Stimulated activated CD8-positive, alpha-beta memory T cell treated with anti-CD3 and anti-CD28 coated beads, Interleukin-2, amount 100 ng/mL, for 1 hour (primary cell): ENCODE measurements at places on chromosomes 5 and 9.

DNA sequence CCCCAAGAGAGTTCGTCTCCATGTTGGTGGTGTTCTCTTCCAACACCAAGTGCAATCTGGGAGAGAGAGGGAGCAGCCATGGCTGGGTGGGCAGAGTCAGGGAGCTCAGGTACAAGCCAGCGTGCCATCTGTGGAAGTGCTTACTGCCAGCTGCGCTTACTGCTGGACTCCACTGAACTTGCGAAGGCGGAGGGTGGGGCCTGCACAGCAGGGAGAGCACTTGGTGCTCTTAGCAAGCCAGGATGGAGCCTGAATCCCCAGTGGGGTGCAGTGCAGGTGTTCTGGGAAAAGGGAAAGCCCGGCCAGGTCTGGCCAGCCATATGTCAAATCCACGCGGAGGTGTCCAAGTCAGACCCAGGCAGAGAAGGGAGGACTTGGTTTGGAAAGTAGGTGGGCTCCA, 142.0 kb downstream of the FANCC start:
- no peak for DNase-seq

GRCh38 chr9:79637177-79637925, 65.6 kb downstream of the TLE4 start:
- no peak for DNase-seq

DNA sequence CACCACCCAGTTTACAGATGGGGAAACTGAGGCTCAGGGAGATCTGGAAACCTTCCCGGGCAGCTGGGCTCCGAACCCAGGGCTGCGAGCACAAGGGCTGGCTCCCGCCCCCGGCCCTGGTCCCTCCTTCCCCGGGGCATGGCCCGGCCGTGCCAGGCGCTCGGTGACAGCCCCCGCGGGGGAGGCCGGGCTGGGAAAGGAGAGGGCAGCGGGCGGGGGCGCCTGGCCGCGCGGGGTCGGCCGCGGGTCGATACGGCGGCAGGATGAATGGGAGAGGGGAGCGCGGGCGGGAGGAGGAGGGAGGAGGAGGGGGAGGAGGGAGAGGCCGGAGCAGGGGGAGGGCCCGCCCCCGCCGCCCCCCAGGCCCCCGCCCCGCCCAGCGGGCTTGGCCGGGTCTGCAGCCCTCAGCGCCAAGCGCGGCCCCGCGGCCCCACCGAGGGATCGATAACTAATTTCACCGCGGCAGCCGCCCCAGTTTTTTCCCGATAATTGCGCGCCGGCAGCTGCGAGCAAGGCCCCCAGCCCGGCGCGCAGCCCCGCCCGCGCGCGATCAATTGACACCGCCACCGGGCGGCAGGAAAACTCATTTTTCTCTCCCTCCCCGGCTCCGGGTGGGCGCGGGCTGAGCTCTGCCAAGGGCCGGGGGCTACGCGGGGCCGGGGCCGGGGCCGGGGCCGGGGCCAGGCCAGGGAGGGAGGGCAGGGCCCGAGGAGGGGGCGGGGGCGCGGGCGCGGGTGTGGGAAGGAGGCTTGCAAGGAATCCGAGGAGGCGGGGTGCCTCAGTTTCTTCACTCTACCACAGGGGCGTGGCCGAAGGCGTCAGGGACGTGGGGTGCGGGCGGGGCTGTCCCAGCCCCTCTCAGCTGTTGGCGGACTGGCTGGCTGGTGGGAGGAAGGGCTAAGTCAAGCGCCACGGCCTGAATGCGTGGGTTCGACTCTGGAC, 52.1 kb downstream of the C9orf50 start:
- DNase-seq = no peak

- DNase-seq = no peak
Measured at GRCh38 chr5:108702546-108702945, 45.2 kb upstream of the FER start.

DNA sequence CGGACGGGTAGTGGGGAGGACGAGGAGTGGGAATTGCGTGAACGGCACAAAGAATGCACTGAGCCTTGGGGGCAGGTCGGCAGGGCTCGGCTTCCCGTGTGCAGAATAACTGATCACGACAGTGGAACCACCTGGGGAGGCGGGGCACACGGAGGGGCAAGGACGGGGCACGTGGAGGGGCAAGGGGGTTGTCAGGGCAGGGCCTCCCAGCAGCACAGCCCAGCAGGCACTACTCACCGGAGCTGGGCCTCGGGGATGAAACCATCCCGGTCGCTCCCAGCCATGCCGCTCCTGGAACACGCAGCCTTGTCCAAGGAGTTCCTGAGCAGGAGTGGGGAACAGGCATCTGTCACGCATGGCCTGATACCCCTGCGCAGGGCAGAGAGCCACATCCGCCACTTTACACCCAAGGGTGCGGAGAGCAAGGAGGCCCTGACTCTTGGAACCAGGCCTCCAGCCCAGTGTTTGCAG, 33.4 kb downstream of the SARDH start:
- no peak for DNase-seq

- DNase-seq = no peak
Measured at GRCh38 chr5:177409043-177409801, at the start of gene F12. Gene F12, minus strand, starts transcription at chr5:177409564. Its CDS starts 37 bp downstream, at chr5:177409527.

GRCh38 chr9:106481013-106481609, 381.9 kb upstream of the ZNF462 start:
- DNase-seq = no peak
